ENCODE measurements at places on chromosomes 6 and 20. TPM values are rescaled to one million over a fixed set of nuclear protein-coding genes. Genes with fewer than 3 reads are reported as not detected.

FRK gene
- polyA plus RNA-seq = 2.4 TPM

TULP1 gene
- not detected for polyA plus RNA-seq

DNA sequence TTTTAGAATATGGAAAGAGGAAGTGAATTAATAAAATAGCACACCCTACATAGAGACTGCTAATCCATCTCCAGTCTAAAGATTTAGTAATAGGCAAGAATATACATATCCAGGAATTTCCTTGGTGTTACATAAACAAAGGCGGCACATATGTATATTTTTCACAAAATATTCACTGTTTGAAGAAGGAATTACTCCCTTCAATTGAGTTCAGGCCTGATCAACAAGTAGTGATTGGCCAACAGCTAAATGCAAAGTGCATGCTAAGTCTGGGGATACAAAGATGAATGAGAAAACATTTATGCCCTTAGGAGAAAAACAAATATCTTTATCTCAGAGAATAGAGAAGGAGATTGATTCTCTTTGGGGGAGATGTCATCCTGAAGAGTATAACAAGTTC lies 6.5 kb upstream of the HCRTR2 start:
- H3K36me3 ChIP-seq = no peaks in the 10 kb centered on the region
- no peaks in the 10 kb centered on the region for H3K4me1 ChIP-seq
- no peak overlapping the region for H3K27ac ChIP-seq
- H3K4me3 ChIP-seq = no peak overlapping the region
- no peaks in the 10 kb centered on the region for H3K27me3 ChIP-seq
- no peak for DNase-seq

GRCh38 chr20:19850198-19850533 lies 92.1 kb downstream of the RIN2 start:
- no peaks in the 10 kb centered on the region for H3K27me3 ChIP-seq
- H3K4me3 ChIP-seq = no peak overlapping the region
- no peak for DNase-seq

DNA sequence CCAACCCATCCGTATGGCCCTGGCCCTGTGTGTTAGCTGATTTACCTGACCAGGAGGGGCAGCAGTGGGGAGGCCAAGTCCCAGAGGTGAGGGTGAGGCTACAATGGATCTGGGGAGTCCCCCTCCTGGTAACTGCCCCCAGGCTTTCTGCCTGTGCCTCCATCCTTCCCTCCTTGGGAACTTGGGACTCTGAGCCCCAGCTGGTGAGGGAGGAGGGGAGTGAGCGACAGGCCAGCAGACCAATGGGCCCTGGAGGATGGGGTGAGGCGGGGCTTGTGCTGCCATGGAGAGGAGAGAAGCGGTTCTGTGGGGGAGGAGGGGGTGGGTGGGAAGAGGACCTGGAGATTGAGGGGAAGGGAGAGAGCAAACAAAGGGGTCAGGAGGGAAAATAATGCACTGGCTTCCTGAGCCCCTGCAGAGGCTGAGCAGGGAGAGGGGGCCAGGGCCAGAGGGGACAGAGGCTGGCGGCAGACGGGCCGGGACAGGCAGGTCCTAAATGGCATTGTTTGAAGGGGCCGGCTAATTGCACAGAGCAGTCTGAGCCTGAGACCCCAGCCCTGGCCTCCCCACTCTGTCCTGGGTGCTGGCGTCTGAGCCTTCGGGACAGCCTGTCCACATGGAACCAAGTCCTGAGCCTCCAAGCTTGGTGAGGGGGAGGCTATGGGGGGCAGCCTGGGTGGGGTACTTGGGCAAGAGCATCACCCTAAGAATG lies 17.5 kb downstream of the DNMT3B start:
- peaks cover 26% of the 10 kb centered on the region for H3K4me1 ChIP-seq
- H3K27ac ChIP-seq = no peak overlapping the region
- H3K27me3 ChIP-seq = no peaks in the 10 kb centered on the region
- no peak for DNase-seq
- H3K4me3 ChIP-seq = no peak overlapping the region
- H3K36me3 ChIP-seq = no peaks in the 10 kb centered on the region

DNA sequence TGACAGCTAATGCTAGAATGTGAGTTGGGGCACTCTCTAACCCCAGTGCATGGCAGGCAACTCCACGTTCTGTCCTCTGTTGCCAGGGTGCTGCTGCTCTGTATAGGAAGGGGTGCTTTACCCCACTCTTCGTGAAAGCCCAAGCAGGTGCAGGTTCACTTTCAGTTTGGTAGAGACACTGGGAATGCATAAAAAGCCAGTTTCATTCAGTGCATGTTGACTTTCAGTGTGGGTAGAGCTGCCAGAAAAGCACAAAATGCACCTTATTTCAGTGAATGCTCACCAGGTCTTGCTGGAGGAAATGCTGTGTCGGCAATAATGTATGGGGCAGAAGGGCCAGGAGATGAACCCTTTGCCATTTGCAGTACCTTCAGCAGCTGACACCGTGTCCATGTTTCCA lies 62.1 kb upstream of the ADGRB3 start:
- no peak overlapping the region for H3K27ac ChIP-seq
- no peaks in the 10 kb centered on the region for H3K4me1 ChIP-seq
- no peaks in the 10 kb centered on the region for H3K27me3 ChIP-seq
- H3K4me3 ChIP-seq = no peak overlapping the region
- no peaks in the 10 kb centered on the region for H3K36me3 ChIP-seq
- no peak for DNase-seq

Measured in keratinocyte (primary cell).